ENCODE measurements at places on chromosomes 5 and 9.

- DNase-seq = no peak
These were observed 379.1 kb upstream of the KIF2A start for GRCh38 chr5:61926911-61927310.

- DNase-seq = peak; percentile 83
These were observed 3.6 kb downstream of the CACFD1 start for GRCh38 chr9:133463234-133463863.

DNA sequence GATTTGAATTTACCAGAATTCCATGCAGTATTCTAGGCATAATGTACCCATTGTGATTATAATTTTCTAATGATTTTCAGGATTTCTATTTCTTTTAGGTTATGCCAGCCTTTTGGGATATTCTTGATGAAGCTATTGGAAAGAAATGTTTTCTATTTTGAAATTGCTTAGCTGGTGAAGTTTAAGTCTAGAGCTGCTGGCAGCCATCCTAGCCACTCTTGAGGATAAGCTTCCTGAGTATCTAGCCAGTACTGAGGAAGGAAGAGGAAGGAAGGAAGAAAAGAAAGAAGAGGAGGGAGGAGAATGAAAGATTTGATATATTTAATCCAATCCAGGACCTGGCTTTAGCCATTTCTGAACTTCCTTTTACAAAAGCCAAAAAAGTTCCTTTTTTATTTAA, 142.1 kb upstream of the DAB2 start:
- no peak for DNase-seq

DNA sequence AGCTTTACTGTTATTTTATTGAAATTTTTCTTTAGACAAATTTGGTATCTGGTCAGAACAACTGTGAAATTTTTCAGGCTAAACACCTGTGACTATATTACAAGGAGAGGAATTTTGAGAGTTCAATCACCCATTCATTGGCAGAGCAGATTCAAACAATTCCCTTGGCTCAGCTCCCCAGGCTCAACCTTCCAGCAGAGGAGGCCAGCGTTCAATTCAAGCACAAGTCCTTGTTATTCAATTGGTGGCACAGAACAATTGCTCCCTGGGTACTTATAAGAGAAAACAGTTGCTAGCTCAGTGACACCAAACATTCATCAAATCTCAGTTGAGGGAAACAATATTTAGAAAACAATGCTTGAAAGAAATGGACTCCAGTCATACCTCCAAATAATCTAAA, 83.3 kb downstream of the SUSD1 start:
- peak; percentile 58 for DNase-seq
